ENCODE measurements at places on chromosomes 2 and 18.

DNA sequence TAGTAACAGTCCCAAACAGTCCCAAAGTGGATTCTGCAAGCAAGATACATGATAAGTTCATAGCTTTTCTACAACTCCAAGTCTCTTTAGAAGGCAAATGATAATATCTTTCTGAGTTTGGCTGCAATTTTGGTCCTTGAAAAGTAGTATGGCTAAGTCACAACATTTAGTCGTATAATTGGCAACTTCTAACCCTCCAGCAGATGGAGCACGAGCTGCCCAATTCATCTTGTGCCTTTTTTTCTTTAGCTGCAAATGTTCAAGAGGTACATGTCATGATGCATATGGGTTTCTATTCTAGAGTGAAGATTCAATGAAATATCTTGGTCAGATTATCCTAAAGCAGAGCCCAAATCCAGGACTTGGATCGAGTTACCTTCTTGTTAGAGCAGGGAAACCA lies 127.0 kb upstream of the KLHL14 start:
- DNase-seq, result no peak

DNA sequence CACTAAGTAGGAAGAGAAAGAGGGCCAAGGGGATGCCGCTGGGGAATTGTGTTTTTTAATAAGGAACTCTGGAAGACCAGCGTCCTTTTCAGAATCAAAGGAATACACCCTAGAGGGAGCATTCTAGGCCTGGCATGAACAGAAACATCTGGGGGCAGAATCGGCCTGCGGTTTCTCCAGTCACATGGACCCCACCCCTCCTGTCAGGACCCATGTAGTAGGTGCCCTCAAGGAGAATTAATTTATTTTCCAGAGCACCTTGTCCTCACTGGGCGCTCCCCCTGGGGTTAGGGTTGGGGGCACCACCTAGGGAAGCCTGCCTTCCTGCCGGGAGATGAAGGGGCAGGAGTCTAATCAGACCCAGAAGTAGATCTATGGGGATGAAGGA lies 44.2 kb downstream of the TMEM37 start:
- DNase-seq, result no peak

DNA sequence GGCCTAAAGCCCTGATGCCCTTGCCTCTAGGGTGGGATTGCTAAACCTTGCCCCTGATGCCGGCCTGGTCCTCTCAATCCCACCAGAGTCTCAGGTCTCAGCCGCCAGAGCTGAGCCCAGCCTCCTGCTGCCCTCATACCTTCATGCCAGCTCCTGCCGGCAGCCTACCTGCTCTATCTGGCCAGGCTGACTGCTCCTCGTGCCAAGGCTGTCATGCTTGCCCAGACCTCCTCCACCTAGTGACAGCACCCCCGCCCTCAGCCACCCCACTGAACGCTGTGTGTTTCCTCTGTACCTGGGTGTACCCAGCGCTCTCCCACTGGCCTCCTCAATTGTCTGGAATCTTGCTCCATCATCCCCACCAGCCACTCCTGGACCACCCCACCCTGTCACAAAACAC lies 120.1 kb downstream of the CACNB4 start:
- no peak for DNase-seq

GRCh38 chr2:202378001-202378400 lies 1.9 kb downstream of the BMPR2 start:
- no peak for DNase-seq

- no peak for DNase-seq
Measured at GRCh38 chr2:95149397-95149984, 10.2 kb downstream of the ZNF514 start.

- no peak for DNase-seq
Measured at GRCh38 chr18:58496231-58496630, 132.7 kb downstream of the ALPK2 start.

DNA sequence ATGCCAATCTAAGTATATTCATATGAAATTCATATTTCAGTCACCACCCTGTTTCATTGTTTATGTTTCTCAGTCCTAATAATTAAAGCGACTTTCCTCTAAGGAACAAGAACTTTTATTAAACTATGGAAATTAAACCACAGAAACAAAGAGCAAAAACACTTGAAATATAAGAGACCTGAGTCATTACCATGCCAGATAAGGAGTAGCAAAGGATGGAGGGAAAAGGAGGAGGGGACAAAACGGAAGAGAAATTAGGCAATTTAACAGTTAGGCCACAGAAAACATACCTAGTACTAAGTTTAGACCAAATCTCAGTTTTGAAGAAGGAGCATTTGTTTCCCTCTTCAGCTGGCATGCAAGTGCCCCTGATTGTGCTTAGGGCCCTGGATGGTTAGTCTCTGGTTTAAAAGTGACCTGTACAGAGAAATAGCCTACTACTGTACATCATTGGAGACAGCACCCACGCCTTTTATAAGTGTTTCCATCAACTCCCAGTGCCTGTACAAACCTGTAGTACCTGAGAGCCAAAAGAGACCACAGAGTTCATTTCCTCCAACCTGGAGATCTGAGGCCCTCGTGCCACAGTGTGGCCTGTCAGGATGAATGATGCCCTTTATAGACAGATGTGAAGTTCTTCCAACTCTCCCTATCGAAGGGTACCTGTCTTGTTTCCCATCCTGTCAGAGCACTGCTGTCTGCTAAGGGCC lies 74.5 kb downstream of the SPATS2L start:
- peak; percentile 37 for DNase-seq

GRCh38 chr2:236250286-236250685 lies 13.9 kb downstream of the ASB18 start:
- DNase-seq, result no peak

- DNase-seq, result no peak
Measured at GRCh38 chr2:119940856-119941255, 72.0 kb upstream of the EPB41L5 start.

DNA sequence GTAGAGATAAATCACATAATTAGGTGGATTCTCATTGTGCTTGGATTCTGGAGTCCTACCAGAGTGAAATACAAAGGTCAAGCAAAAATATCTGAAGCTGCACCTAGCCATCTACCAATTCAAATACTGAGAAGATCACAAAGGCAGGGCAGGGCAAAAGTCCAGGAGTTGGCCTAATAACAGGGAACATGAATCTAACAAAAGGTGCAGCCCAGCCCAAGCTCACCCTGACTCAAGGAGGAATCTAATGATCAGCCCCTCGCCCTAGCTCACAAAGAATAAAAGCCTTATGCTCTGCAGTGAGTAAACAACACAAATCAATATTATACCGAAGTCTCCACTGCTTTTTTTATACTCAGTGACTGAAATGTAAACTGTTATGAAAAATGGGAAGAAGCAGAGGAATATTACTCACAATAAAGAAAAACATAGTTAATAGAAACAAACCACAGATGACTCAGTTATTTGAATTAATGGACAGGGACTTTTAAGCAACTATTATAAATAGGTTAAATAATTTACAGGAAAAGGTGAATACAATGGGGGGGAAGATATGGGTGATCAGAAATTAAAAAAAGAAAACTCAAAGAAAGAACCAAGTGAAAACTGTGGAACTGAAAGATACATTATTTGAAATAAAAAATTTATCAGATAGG lies 49.5 kb downstream of the ANTXR1 start:
- no peak for DNase-seq

GRCh38 chr18:22703883-22704585 lies 229.1 kb upstream of the RBBP8 start:
- no peak for DNase-seq

- DNase-seq, result peak; percentile 90
Measured at GRCh38 chr18:74291771-74292540, at the start of gene CYB5A. Gene CYB5A, minus strand, starts transcription at chr18:74291963. Its CDS starts 88 bp downstream, at chr18:74291875.

DNA sequence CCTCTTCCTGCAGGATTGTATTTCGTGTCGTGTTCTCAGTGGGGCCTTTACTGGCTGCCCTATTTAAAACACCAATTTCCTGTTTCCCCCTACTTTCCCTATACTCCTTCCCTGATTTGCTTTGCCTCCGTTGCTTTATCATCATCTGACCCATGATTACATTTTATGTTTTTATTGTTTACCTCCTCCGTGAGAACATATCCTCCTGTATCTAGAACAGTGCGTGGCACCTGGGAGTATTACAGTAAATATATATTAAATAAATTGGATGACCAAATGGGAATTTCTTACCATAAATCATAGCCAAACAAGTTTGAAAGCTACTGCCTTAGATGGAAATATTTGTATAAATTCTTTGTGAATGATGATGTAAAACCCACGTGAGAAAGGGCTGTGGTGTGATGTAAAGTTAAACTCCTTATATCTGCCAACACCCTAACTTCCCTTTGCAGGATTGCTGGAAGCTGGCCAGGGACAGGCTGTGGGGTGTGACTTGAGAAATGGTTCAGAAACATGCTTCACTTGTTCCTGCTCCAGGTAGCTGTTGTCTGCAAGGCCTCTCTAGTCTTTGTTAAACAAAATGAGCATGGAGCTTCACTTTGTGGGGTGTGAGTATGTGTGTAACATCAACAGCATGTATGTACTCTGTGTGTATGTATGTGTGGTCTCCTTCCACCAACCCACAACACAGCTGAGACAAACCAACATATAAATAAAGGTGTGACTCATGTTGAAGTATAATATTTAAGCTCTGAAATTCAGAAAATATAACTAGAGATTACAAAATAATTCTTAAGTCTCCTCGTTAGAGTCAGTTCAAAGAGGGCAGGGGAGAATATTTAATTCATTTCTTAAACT lies 40.3 kb downstream of the LHCGR start:
- peak; percentile 48 for DNase-seq

GRCh38 chr18:24373328-24373727 lies 24.3 kb downstream of the OSBPL1A start:
- no peak for DNase-seq

- DNase-seq, result no peak
Measured at GRCh38 chr18:52510139-52510538, 170.1 kb downstream of the DCC start.

DNA sequence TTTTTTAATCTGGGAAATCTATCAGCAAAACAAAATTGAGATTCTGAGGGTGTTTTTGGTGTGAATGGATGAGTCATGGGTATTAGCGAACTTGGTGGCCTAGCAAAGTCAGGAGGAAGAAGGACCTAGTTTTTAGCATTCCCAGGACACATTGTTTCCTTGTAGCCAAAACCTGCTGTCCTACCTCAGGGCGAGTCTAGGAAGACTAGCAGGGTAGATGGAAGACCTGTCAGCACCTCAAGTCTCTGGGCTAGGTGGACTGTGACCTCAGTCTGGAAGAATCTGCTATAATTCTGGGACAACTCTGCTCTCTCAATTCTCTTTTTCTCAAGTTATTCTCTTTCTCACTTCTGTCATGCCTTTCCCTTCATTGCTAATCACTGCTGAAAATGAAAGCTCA lies 1399.3 kb upstream of the LRRTM1 start:
- no peak for DNase-seq

- DNase-seq, result no peak
Measured at GRCh38 chr2:1769703-1770422, 25.5 kb upstream of the PXDN start.

DNA sequence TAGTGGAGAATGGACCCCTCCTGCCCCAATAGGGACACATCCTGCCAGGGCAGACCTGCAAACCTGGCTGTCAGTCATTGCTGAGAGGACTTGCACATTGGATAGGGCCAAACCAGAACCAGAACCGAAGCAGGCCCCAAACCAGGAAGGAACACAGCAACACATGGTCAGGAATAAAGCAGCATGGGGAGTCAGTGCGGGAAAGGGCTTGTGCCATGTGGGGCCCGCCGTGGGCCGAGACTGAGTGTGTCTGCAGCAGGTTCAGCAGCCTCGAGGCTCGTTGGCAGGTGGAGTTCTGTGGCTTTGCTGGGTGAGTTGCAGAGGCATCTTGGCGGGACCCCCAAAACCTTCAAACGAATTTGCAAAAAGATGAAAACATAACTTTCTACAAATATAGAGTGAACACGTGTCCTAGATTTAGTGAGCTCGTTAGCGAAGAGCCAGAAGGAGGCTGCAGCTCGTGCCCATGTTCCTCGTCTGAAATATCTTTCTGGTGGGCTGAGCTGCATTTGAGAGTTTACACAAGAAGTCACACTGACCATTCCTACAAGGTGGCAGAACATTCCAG lies 44.9 kb upstream of the LDLRAD4 start:
- no peak for DNase-seq

GRCh38 chr2:240998995-240999791 lies 775 bp downstream of the SNED1 start:
- no peak for DNase-seq

- DNase-seq, result no peak
Measured at GRCh38 chr2:149908726-149909683, 321.4 kb upstream of the MMADHC start.

- DNase-seq, result no peak
Measured at GRCh38 chr2:210956101-210956500, 399.7 kb downstream of the CPS1 start.

DNA sequence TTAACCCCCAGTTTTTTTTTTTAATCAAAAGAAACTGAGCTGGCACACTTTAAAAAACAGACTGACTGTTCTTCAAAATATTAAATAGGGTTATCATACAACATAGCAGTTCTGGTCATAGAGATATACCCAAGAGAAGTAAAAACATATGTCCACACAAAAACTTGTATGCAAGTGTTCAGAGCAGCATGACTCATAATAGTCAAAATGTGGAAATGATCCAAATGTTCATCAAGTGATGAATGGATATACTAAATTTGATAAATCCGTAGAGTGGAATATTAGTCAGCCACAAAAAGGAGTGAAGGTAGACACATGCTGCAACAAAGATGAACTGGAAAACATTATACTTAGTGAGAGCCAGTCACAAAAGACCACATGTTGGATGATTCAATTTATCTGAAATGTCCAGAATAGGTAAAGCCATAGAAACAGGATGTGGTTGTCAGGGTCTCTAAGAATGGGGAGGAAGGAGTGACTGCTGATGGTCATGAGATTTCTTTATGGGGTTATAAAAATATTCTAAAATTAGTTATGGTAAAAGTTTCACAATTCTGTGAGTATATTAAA lies 5.1 kb downstream of the SMIM21 start:
- DNase-seq, result no peak

- no peak for DNase-seq
Measured at GRCh38 chr18:37306432-37306831, 259.2 kb downstream of the CELF4 start.

GRCh38 chr2:175414882-175415487 lies 233.5 kb upstream of the ATP5MC3 start:
- DNase-seq, result peak; percentile 20

DNA sequence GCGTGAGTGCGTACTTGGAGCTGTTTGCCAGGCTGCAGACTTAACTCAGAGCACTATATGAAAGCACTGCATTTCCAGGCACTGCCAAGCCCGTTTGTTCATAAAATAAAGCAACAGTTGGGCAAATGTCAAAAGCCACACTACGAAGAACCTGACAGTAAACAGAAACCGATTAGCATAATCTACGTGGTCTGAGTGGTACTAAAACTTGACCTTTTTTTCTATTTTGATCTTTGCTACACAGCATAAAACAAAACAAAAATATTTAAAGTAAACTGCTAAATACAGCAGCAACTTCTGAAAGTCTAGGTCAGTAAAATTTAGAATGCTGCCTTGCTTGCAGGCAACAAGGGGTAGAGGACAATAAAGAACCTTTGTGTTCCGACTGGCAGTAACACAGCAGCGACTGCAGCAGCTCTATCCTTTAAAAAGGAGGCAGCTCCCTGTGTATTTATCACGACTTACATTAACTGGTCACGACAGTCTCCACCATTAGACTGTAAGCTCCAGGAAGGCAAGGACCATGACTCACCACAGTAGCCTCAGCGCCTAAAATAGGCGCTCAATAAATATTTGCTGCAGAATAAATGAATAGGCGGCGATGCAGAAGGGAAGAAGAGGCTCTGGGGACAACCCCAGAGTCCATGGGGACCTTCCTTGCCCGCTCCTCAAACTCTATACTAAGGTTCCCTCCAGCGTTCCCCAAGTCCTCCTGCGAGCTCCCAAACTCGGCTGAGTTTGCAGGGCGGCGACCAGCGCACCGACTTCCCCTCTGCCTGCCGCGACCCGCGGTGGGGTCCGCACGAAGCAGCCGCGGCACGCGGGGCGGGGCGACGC lies 902 bp downstream of the SS18 start:
- no peak for DNase-seq

- DNase-seq, result no peak
Measured at GRCh38 chr2:71548646-71549425, 95.5 kb downstream of the DYSF start.

Measured in fibroblast of skin of left biceps (primary cell).